G401 (cell line): ENCODE measurements at places on chromosomes 1 and 21. TPM values are rescaled to one million over a fixed set of nuclear protein-coding genes. Genes with fewer than 3 reads are reported as not detected.

GRCh38 chr1:204799630-204800029 is 71.0 kb upstream of the NFASC start:
- no peak for DNase-seq

The KCNE1 gene
- total RNA-seq, result 0.14 and 0.18 TPM in 2 replicates

The MLLT11 gene
- 8.1 and 11.0 TPM in 2 replicates for total RNA-seq

DNA sequence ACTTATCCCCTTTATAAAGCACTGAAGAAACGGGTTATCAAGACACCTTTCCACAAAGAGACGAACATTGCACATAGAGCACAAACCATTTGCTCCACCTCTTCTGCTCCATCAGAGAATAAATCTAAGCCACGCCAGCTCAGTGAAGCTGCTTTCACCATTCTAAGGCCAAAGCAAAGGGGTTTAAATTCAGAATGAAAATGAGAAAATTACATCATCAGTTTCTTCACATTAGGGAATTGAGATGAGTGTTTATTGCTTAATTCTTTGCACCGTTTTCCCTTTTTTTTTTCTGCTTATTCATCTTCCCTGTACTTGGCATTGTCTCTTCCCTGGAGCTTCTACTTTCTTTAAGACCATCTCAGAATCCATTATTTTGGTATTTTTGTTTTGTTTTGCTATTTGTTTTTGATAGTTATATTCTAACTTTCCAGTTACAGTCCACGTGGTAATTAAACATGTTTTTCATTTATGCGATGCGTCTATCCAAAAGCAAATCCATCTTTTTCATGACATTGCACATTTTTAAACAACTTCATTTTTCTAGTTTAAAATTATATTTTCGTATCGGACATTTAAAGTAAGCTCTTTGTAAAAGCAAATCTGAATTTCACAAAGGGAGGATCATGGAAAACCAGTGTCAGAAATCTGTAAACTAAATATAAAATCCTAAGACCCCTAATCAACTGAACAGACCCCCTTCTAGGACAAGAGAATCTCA is 1.9 kb upstream of the OR2T34 start:
- DNase-seq, result no peak

The NMNAT2 gene
- total RNA-seq, result 0.27 and 0.62 TPM in 2 replicates

- peak; percentile 55 for DNase-seq
These were observed 651 bp downstream of the ZBTB8A start for GRCh38 chr1:32539584-32540571.

DNA sequence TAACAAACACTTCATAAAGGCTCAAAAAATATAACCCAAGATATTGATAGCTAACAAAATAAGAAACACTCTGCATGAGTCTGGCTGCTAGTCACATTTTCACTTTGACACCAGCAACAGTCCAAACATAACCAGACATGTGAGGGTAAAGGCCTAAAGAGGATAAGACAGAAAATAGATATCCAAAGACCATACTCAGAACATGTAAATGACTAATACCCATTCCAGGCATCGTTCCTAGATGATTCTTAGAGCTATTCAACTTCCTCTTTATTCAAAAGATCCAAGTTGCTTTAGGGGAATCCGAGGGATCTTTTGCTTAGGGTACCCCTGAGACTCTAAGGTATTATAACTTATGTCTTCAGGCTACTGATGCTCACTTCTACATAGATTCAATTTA is 5.1 kb downstream of the COL24A1 start:
- no peak for DNase-seq

DNA sequence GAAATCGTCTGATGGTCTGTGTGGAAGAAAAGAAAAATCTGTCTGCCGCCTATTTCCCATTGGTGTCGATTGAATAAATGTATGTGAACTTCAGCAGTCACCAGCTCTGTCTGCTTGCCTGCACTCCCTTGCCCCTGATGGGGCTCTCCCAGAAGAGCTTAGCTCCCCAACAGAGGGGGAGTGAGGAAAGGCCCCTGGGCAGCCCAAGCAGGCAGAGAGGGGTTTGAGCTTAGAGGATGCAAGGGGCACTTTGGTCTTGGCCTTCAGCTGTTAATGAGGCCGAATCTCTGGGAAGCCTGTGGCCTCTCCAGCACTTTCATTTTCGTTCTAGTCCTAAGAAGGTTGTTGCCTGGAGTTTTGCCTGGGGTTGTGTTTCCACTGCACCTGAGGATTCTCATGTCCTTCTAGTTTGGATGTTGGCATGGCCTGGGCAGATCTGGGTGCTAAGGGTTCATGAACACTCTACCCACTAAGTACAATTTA is 2.8 kb downstream of the FOXD2 start:
- no peak for DNase-seq

DNA sequence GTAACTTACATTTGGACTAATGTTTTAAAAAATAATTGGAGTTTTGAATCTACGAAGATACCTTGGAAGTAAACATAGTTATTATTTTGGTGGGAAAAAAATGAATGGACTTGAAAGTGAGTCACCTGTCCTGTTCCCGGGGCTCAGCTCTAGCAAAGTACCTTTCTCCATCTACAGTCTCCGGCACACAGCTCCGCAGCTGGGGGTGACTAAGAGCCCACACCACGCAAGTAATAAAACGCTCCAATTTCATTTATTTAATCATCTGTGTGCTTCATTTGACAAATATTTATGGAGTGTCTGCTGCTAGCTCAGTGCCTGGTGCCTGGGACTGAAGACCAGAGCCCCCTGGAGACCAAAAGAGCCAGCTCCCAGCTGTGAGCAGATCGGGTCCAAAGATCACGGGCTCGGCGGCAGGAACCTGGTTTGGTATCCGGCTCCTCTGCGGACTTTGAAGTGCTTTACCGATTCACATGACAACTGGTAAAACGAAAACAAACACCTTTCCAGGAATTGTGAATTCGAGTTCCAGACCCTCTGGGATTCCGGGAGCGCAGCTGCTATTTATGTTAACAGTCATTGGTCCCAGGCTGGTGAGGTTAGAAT is 1.7 kb upstream of the RIPK4 start:
- DNase-seq, result no peak

DNA sequence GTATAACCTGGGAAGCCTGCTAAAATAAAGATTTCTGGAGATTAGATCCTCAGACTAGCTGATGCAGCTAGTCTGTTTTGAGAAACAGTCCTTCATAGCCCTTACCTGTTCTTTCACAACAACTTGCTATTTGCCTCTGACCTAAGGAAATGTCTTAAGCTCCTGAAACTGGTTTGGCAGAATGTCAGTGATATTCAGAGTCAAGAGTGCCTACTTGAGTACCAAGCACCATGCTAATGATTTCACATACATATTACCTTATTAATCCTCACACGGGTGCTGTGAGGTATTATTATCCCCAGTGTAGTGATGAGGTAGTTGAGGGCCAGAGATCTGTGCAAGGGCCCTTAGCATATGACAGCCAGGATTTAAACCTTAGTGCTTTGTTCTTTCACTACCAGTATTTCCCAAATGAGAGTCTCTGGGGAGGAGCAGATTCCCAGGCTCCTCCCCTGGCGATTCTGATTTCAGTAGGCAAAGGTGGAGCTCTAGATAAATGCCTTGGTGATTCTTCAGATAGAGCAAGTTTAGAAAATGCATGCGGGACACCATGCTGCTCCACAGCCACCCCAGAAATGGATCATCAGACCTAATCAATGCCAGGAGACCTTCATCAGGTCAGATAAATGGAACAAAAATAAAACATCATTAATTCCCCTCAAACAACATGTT is 47.4 kb upstream of the WNT2B start:
- no peak for DNase-seq

DNA sequence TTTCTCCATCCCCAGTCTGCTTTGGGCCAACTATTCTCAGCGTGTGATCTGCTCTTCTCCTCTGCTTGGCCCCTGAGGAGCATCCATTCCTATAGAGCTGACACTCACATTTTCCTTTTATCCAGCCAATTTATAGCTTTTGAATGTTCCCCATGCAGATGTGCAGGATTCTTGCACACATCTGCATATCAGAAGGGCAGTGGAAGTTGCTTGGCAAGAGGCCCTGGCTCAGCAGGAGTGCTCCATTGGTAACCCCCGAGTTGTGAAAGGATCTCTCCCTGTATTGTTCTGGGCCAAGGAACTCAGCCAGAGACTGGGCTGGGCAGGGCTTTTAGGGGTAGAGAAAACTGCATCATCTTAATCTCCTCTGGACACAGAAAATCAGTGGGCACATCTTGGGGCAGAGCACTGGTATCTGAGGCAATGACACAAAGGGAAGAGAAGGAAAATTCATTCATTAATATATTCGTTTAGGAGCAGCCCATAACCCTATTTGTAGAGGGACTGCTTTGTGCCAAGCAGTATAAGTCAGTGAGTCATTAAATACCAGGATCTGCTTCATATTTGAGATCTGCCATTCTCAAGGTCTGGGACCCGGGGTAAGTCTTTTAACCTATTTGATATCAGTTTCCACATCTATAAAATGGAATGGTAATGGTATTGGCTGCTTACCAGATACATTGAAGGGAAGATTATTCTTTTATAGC is 31.0 kb upstream of the BEND5 start:
- no peak for DNase-seq

The TSPEAR gene
- not detected in 2 replicates for total RNA-seq

The MAD2L2 gene
- 144 and 155 TPM in 2 replicates for total RNA-seq

DNA sequence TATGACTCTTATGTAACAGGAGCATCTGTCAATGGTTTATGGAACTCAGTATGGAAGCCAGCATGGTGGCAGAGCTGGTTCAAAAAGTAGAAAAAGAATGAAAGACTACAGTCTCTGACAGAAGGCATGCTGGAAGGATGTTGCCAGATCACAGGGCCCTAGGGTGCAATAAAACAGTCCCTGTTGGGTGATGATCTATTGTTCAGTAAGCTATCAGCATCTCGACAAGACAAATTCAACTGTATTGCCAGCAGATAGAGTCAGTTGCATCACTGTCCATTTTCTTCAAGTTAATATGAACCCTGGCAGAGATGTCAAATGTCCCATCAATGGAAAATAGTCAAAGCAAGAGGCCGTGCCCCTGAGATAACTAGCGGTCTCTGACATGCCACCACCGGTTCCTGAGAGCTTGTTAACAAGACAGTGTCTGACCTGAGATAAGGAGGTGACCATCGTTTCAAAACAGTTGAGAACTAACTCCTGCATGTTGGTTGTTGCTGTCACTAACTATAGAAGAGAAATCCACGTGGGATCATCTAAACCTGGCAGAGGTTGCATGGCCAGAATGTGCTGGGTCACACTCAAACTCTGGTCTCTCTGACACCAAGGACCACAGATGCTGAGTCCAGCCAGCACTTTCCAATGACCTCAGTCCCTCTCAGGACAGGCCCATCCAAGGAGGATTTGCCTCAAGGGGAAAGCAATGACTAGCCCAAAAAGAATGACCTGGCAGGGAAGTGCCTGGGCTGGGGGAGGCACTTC is 125.9 kb downstream of the RIPK4 start:
- DNase-seq, result no peak

The HRNR gene
- total RNA-seq, result not detected in 2 replicates

DNA sequence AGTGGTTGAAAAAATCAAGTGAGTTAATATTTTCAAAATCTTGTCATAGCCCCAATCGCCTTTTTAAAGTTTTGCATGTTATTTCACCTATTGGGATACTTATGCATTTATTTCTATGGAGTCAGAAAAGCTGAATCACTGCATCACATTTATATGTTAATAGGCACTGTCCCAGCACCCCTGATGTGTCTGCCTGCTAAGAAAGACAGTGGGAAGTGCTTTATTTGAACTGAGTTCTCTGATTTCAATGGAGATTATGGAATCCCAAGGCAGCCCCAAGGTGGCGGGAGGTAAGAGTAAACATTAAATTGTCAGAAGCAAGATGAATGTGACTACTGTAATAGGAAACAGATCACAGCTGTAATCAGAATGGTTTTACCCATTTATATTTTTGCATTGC is 2225.7 kb downstream of the NCAM2 start:
- DNase-seq, result no peak

GRCh38 chr1:229162825-229163515 is 107.9 kb upstream of the RAB4A start:
- DNase-seq, result no peak
